ENCODE measurements at places on chromosomes 1 and 21.

DNA sequence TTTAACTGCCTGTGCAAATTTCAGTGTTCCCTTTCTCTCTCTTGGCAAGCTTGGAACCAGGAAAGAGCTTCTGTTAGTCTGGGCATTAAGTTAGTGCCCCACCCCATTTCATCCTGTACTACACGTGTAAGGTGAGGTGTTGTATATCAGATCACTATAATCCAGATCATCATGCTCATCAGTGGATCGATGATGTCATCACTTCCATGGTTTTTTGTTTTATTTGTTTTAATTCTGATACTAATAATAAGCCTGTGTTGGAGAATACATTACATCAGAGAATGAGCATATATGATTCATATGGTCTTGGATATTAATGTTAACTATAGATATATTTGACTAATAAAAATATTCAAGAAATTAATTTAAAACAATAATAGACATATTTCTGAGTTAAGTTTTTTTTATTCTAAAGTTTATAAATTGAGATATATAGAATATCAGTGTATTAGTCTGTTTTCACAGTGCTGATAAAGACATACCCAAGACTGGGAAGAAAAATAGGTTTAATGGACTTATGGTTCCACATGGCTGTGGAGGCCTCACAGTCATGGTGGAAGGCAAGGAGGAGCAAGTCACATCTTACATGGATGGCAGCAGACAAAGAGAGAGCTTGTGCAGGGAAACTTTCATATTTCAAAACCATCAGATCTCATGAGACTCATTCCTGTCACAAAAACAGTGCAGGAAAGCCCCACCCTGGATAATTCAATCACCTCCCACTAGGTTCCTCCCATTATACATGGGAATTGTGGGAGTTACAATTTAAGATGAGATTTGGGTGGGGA lies 588.3 kb upstream of the B3GALT2 start:
- no peak for DNase-seq

- DNase-seq, result no peak
Observed at GRCh38 chr1:52511439-52511838, 41.5 kb downstream of the TUT4 start.

GRCh38 chr1:180778782-180779398 lies 133.8 kb upstream of the KIAA1614 start:
- DNase-seq, result no peak

- DNase-seq, result no peak
Observed at GRCh38 chr1:10941891-10942541, 70.4 kb upstream of the TARDBP start.

- DNase-seq, result no peak
Observed at GRCh38 chr1:58524353-58524945, 22.1 kb downstream of the OMA1 start.

DNA sequence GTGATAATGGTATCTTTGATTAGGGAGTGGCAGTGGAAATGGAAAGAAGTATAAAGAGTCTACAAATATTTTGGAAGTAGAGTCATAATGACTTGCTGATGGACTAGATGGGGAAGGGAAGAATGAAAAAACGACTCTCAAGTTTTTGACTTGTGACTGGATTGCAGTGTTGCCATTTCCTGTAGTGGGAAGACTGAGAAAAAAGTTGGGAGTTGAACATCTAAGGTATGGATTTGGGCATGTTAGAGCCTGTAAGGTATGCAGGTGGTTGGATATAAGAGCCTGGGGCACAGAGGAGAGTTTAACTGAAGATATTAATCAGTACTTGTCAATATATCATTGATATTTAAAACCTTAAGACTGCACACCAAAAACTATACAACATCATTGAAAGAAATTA lies 19.4 kb downstream of the DNM3 start:
- no peak for DNase-seq

GRCh38 chr1:160062230-160062532 lies 7.8 kb downstream of the KCNJ10 start:
- DNase-seq, result no peak

DNA sequence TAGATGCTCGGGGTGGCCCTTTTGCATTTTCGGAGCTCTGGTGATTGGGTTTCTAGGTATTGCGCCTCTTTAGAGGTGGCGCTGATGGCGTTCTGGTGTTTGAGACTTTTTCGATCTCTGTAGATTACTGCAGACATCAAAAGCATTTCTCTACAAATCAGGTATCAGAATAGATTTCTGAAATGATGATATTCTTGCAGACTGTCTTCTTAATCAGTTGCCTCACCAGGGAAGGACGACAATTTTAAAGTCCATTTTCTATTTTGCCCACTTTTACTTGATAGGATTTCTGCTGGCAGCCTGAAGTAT lies 65.2 kb upstream of the VAMP3 start:
- no peak for DNase-seq

- DNase-seq, result no peak
Observed at GRCh38 chr1:82329226-82329625, 528.5 kb downstream of the ADGRL2 start.

DNA sequence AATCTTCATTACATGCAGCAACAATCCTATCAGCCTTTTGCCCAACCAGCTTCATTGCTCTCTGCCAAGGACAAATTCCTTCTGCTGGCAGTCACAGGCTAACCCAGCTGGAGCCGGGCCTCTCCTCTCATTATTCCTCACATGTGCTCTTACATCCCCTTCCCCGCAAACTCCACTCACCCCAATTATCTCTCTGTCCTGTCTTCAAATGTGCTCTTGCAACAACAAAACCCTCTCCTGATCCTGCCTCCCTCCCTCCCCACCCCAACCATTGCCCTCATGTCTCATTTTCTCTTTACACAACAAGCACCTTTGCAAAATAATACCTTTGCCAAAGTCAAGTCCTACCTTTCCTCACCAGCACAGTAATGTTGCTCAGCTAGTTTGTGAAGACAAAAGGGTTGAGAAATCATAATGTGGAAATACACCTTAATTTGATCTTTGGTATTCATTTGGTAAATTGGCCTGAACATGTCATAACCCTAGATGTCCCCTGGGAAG lies 36.0 kb upstream of the DHCR24 start:
- no peak for DNase-seq

- DNase-seq, result no peak
Observed at GRCh38 chr1:116408193-116408592, 35.1 kb downstream of the ATP1A1 start.

DNA sequence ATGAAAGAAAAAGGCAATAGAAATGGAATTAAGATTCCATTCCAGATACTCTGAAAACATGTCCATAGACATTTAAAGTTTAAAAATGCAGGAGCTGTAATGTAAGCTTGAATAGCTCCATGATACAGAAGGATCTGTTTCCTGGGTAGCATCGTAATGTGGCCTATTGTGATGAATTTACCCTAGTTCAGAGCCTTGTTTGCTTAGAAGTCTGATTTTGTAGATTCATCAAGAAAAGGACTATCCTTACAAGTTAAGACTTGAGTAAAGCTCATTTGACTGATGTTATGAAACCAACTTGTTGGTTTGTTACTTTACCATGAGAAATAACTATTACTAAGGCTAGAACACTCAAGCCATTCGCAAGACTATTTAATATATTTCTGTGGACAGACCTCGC lies 55.5 kb downstream of the KIF1B start:
- no peak for DNase-seq

GRCh38 chr1:162385702-162386101 lies 4.2 kb downstream of the C1orf226 start:
- no peak for DNase-seq

Measured in NCI-H1048 (cell line).